ENCODE measurements at places on chromosomes 7 and 10.

- no peak for DNase-seq
Measured at GRCh38 chr10:104766341-104766740, 125.3 kb downstream of the SORCS3 start.

GRCh38 chr7:143280160-143280559 lies 4.6 kb upstream of the TMEM139 start:
- no peak for DNase-seq

GRCh38 chr10:132835848-132836233 lies 49.9 kb upstream of the NKX6-2 start:
- no peak for DNase-seq

- no peak for DNase-seq
Measured at GRCh38 chr7:108188724-108189123, 58.6 kb upstream of the LAMB4 start.

DNA sequence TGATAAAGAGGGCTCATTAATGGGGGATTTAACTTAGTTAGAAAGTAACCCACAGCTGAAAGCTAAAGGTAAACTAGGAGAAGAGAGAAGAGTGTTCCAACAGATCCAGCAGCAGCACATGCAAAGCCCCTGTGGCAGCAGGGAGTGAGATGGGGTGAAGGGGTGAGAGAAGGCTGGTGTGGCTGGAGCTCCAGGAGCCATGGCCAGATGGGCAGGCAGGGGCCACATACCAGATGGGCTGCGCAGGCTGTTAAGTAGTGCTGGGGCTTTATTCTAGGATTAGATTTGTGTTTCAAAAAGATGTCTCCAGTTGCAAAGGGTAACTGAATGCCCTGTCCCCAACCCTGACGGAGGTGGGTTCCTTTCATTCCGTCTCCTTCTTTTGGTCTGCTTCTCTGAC lies 33.2 kb downstream of the HIF1AN start:
- DNase-seq: no peak

GRCh38 chr7:143393267-143394041 lies 12.3 kb downstream of the ZYX start:
- no peak for DNase-seq

Measured in CD4-positive, alpha-beta T cell treated with Interleukin-15 for 4 hours (primary cell).